ENCODE measurements at places on chromosomes 5 and 9. TPM values are rescaled to one million over a fixed set of nuclear protein-coding genes. Genes with fewer than 3 reads are reported as not detected.

DNA sequence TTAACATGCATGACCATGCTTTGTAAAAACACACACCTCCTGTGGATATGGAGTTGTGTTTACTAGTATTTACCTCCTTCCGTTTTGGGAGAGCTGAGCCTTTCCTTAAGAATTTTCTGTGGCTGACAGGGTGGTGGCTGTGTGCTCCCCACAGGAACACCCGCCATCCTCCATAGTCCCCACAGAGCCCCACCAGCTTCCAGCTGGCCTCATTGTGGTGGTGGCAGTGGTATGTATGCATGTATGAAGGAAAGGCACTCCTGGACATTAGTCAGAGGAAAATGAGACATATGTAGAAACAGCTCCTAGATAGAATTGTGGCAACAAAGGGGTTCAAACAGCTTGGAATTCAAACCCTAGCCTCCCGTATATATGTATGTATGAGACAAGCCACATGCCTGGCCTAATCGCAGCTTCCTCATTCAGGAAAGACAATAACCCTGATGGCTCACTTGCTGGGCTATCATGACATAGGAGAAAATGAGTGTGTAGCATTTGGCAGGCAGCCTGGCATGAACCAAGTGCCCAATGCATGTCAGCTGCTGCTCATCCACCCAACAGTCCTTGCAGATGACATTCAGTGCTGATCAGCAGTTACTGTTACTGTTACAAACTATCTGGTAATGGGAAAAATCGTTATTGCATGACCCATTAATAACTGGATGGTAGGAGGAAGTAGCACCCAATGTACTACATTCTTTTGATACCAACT lies 459.7 kb downstream of the EBF1 start:
- DNase-seq, result no peak
- H3K36me3 ChIP-seq, result no peaks in the 10 kb centered on the region
- no peaks in the 10 kb centered on the region for H3K27me3 ChIP-seq
- no peaks in the 10 kb centered on the region for H3K4me1 ChIP-seq
- H3K27ac ChIP-seq, result no peak overlapping the region
- no peak overlapping the region for H3K4me3 ChIP-seq

DNA sequence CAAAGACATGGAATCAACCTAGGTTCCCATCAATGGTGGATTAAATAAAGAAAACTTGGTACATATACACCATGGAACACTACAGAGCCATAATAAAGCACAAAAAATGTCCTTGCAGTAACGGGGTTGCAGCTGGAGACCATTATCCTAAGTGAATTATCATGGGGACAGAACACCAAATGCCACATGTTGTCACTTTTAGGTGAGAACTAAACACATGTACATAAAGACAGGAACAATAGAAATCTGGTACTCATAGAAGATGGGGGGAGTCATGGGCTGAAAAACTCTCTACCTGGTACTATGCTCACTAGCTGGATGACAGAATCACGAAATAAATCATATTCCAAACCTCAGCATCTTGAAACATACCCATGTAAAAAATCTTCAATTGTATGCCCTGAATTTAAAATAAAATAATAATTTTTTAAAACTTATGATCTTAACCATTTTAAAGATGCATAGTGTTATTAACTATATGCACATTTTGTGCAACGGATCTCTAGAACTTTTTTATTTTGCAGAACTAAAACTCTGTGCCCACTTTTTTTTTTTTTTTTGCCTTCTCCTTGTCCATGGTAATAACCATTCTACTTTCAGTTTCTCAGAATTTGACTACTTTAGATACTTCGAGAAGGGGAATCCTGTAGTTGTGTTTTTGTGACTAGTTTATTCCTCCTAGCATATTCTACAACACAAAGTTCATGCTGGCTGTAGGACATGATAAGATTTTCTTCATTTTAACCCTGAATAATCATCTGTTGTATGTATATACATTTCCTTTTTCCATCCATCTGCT lies 1081.6 kb upstream of the ACO1 start:
- H3K27me3 ChIP-seq, result no peaks in the 10 kb centered on the region
- DNase-seq, result no peak
- H3K27ac ChIP-seq, result peak overlapping the region; percentile 21
- no peaks in the 10 kb centered on the region for H3K36me3 ChIP-seq
- H3K4me1 ChIP-seq, result peaks cover 23% of the 10 kb centered on the region

DNA sequence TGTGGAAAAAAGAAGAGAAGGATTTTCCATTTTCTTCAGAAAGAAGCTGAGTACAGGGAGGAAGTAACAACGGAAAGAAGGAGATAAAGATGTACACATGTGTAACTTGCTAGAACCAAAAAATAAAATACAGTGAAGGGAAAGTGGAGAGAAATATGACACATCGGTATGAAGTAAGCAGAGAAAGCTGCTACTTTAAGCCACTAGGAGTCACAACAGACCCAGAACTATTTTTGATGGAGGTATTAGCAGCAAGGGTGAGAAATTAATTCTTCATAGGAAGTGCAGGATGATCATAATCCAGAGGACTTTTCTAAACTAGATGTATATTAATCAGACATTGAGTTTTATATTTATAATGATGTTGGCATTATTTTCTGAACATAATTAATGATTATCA lies 88.5 kb downstream of the FAM174A start:
- DNase-seq, result no peak
- H3K27me3 ChIP-seq, result no peaks in the 10 kb centered on the region
- no peaks in the 10 kb centered on the region for H3K36me3 ChIP-seq
- H3K4me1 ChIP-seq, result no peaks in the 10 kb centered on the region

DNA sequence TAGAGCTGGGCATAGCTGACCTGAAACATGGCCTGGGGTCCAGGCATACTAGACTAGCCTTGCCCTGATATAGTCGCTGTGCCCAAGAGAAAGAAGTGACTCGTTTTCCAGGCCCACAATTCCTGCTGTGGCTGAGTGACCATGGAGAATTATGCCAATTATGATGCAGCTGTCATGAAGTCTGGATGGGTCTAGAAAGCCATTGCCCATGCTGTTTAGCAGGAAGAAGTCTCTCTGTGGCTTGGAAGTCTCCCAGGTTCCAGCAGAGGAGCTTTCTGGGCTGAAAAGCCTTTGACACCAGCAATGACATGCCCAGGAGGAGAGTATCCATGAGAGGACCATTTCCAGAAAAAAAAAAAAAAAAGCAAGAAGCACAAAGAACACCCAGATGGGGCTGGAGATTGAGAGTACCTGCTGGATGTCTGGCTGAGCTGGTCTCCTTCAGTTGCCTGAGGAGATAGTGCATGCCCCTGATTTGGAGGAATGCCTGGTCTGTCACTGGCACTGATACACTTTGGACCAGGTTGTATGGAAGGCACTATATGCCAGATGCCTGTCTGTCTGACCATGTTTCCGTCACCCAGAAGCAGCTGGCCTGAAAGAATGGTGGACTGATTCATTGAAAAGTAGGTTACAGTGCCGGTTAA lies 128.0 kb upstream of the EPB41L4A start:
- H3K4me3 ChIP-seq, result no peak overlapping the region
- H3K27me3 ChIP-seq, result peaks cover 12% of the 10 kb centered on the region
- peaks cover 3% of the 10 kb centered on the region for H3K4me1 ChIP-seq
- H3K27ac ChIP-seq, result no peak overlapping the region
- H3K36me3 ChIP-seq, result no peaks in the 10 kb centered on the region

RELL2 gene
- 17.8 TPM for total RNA-seq

GRCh38 chr5:60585618-60586017 lies 114.3 kb downstream of the DEPDC1B start:
- H3K4me3 ChIP-seq, result no peak overlapping the region
- no peak overlapping the region for H3K27ac ChIP-seq
- no peaks in the 10 kb centered on the region for H3K4me1 ChIP-seq
- no peaks in the 10 kb centered on the region for H3K36me3 ChIP-seq

PCDHGB1 gene
- not detected for total RNA-seq

PCDHGB3 gene
- total RNA-seq, result 0.10 TPM

DNA sequence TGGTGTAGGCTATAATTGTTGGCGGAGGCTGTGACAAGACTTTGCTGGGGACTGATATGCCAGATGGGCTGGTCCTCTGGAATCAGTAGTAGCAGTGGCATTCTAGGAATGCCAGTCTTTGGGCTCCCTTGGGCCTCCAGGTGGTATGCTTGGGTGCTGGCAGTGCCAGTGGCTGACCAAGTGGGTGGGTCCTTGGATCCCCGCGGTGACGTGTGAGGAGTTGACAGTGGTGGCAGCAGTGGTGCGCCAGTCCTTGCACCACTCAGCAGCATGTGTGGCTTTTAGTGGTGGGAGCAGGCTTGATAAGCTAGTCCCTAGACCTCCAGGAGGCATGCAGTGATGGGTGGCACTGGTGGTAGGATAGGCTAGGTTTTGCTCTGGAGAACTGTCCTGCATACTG lies 63.9 kb downstream of the UNC13B start:
- H3K27me3 ChIP-seq, result peaks cover 4% of the 10 kb centered on the region
- no peak overlapping the region for H3K4me3 ChIP-seq
- H3K36me3 ChIP-seq, result peaks cover 4% of the 10 kb centered on the region

PCDH1 gene
- total RNA-seq, result not detected

- H3K27ac ChIP-seq, result no peak overlapping the region
- H3K36me3 ChIP-seq, result no peaks in the 10 kb centered on the region
- H3K4me3 ChIP-seq, result no peak overlapping the region
- peak; percentile 70 for DNase-seq
Measured at GRCh38 chr9:7570107-7570720, 229.4 kb downstream of the DMAC1 start.

DNA sequence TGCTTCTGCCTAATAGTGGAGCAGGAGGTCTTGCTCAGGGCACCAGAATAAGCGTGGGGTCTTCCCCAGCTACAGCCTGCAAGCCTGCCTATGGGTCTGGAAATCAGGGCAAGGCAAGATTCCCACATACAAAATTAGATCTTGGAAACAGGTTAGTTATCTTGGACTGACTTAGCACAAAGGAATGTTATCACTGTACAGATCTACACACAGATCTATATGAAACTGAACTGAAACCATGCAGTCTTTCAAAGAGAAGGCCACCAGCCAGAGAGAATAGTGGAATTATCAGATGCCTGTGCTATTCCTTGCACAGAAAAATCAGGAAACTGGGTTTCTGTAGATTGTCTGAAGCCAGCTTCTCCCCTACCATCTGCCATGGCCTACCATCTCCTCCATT lies 585.7 kb downstream of the ACTL7B start:
- H3K27me3 ChIP-seq, result no peaks in the 10 kb centered on the region
- no peaks in the 10 kb centered on the region for H3K4me1 ChIP-seq
- H3K27ac ChIP-seq, result no peak overlapping the region
- no peak for DNase-seq
- H3K36me3 ChIP-seq, result peaks cover 1% of the 10 kb centered on the region

SMIM32 gene
- not detected for total RNA-seq

DNA sequence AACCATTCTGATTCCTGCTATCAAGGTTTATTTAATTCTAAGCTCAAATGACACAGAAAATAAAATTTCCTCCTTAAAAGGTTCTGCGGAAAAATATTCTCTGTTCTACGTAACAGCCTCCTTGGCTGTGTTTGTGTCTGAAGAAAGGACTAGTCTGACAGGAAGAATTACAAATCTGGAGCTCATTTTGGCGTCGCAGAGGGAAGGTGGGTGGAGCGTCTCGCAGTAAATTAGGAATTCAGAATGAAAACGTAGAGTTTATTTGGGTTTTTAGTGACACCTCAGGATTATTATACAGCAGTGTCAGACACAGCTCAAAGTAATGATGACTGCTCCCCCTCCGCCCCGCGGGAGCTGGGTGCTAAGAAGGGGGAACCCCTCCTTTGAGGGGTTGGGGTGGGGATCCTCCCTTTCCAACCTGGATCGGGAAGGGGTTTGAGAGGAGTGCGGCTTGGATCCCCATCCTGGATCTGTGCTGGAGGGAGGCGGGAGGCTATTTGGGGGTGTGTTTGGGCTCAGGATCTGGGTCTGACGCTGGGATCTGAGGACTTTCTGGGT lies 933 bp upstream of the TGFBR1 start:
- DNase-seq, result peak; percentile 22
- H3K36me3 ChIP-seq, result no peaks in the 10 kb centered on the region
- H3K4me1 ChIP-seq, result peaks cover 35% of the 10 kb centered on the region
- no peaks in the 10 kb centered on the region for H3K27me3 ChIP-seq
- peak overlapping the region; percentile 67 for H3K27ac ChIP-seq

GRCh38 chr9:19424176-19424779 lies 15.5 kb downstream of the ACER2 start:
- no peak overlapping the region for H3K4me3 ChIP-seq
- peaks cover 3% of the 10 kb centered on the region for H3K36me3 ChIP-seq
- no peaks in the 10 kb centered on the region for H3K4me1 ChIP-seq

- H3K4me1 ChIP-seq, result no peaks in the 10 kb centered on the region
- no peak for DNase-seq
- H3K36me3 ChIP-seq, result no peaks in the 10 kb centered on the region
- H3K4me3 ChIP-seq, result no peak overlapping the region
- no peak overlapping the region for H3K27ac ChIP-seq
- no peaks in the 10 kb centered on the region for H3K27me3 ChIP-seq
Measured at GRCh38 chr5:123671711-123672456, 159.9 kb downstream of the CSNK1G3 start.

GRCh38 chr9:121656941-121657470 lies 5.6 kb downstream of the DAB2IP start:
- H3K36me3 ChIP-seq, result no peaks in the 10 kb centered on the region
- H3K27me3 ChIP-seq, result peaks cover 47% of the 10 kb centered on the region
- peaks cover 4% of the 10 kb centered on the region for H3K4me1 ChIP-seq
- H3K4me3 ChIP-seq, result no peak overlapping the region
- no peak for DNase-seq
